Stimulated activated CD8-positive, alpha-beta memory T cell treated with anti-CD3 and anti-CD28 coated beads, Interleukin-4, amount 100 ng/mL, for 1 hour (primary cell): ENCODE measurements at places on chromosomes 6 and 20.

DNA sequence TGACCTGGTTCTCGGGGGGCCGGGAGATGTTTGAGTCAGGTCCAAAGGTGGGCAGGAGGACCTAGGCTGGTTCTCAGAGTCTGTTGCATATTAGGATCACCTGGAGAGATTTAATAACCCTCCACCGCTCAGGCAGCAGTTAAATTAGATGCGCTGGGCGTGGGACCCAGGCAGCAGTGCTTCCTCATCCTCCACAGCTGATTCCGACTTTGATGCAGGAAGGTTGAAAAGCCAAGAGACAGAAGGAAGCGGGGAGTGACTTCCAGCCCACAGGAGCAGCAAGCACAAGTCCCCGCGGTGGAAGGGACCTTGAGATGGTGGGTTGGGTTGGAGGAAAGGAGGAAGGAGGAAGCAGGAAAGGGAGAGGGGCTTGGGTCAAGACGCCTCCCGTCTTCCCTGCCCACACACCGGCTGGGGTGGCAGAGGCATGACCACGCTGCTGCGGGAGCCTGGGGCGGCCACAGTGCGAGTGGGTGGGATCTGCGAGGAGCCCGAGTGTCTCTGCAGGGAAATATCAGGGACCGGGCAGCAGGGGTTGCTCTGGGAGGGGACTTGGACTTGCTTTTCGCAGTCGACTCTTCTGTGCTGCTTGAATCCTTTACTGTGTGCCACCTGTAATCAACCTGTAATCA, 146.0 kb downstream of the PHACTR3 start:
- no peak for DNase-seq

- DNase-seq = no peak
Observed at GRCh38 chr6:161584621-161585340, 310.9 kb upstream of the AGPAT4 start.

GRCh38 chr6:141265756-141266623, 866.7 kb upstream of the GJE1 start:
- no peak for DNase-seq

GRCh38 chr6:122931916-122932315, 64.1 kb upstream of the CLVS2 start:
- DNase-seq = no peak

DNA sequence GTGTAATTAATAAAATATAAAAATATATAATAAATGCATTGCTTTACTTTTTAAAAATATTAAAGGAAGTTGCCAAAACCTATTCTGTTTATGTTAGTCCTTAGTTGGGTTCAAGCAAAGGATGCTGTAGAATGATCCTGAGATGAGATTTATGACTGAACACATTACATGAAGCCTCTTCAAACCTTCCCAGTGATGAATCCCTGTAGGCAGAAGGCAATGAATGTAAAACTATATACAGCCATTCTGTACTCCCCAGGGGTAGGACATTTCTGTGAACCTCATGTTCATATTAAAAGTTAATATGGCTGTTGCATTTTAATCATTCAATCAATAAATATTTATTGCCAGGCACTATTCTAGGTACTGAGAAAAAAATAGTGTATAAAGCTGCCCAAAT, 166.0 kb downstream of the RFPL4B start:
- DNase-seq = no peak

GRCh38 chr6:135212935-135213334, 31.8 kb downstream of the MYB start:
- DNase-seq = no peak

DNA sequence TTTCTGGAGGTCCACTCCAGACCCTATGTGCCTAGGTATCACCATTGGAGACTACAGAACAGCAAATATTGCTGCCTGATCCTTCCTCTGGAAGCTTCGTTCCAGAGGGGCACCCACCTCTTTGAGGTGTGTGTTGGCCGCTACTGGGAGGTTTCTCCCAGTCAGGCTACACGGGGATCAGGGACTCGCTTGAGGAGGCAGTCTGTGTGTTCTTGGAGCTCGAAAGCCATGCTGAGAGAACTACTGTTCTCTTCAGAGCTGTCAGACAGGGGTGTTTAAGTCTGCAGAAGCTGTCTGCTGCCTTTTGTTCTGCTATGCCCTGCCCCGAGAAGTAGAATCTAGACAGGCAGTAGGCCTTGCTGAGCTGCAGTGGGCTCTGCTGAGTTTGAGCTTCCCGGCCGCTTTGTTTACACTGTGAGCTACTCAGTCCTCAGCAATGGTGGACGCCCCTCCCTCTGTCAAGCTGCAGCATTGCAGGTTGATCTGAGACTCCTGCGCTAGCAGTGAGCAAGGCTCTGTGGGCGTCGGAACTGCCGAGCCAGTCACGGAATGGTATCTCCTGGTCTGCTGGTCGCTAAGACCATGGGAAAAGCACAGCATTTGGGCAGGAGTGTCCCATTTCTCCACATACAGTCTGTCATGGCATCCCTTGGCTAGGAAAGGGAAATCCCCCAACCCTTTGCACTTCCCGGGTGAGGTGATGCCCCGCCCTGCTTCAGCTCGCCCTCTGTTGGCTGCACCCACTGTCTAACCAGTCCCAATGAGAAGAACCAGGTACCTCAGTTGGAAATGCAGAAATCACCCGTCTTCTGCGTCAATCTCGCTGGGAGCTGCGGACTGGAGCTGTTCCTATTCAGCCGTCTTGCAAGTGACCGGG, 32.5 kb upstream of the ASCC3 start:
- DNase-seq = no peak

- no peak for DNase-seq
Observed at GRCh38 chr20:11585752-11586352, 331.8 kb upstream of the BTBD3 start.

DNA sequence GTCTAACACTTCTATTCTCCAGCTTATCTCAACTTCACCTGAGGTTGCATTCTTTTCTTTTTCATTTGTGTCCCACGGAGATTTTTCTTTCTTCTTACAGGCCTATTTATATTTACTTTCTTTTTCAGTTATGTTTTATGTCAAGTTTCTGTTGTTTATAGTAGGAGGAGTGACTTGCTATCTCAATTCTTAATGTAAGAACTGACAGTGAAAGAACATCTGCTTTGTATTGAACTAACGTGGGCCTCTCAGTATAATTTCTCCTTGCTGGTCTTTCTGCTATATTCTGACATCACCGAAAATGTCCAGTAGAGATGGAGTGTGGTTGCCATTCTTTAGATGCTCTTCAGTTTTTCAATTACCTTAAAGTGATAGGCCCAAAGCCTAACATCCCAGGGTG, 521.7 kb downstream of the EPM2A start:
- DNase-seq = no peak

DNA sequence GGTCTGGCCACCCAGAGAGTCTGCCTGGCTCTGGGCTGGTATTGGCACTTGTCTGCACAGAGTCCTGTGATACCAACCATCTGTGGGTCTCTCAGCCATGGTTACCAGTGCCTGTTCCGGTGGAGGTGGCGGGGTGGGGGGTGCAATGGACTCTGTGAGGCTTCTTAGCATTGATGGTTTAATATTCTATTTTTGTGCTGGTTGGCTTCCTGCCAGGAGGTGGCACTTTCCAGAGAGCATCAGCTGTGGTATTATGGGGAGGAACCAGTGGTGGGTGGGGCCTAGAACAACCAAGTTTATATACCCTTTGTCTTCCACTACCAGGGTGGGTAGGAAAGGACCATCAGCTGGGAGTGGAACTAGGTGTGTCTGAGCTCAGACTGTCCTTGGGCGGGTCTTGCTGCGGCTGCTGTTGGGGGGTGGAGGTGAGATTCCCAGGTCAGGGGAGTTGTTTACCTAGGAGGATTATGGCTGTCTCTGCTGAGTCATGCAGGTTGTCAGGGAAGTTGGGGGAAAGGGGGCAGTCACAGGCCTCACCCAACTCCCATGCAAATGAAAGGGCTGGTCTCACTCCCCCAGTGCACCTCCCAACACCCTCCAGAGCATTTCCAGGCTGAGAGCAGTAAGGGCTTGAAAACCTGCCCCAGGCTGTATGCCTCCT, 117.5 kb downstream of the FLRT3 start:
- DNase-seq = no peak

- DNase-seq = no peak
Observed at GRCh38 chr6:22956029-22956681, 386.8 kb downstream of the HDGFL1 start.

DNA sequence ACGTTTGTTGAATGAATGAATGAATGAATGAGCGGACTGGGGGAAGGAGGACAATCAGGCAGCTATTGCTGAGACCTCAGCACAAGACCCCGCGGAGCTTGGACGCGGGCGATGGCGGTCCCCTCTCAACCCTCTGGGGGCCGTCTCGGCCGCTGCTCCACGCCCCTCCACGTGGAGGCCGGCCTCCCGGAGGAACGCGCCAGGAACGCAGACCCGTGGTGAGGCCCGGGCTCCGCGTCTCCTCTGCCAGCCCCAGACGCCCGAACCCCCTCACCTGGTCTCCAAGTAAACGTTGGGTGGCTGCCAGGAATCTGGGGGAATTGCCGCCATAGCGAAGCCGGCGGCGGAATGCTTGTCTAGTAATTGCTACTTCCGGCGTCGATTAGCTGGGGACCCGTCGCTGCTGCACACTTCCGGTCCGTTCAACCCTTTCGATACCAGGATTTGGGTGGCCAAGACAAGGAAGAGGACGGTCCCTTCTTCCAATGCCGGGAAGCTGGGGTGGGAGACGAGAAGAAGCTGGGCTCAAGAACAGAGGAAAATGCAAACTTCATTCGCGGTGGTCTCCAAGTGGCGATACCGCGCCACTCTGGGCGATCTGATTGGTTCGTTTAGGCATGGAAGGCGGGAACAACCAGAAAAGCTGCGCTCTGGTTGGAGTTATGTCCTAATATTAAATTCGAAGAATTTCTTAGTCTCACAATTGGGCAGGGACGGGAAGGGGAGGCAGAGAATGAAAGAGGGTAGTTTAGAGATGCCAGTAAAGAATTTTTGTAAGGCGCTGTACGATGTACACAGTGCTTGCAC, at the start of gene PPIL1:
Gene PPIL1, minus strand, starts transcription at position 361 of the 807 bp plus-strand sequence. Its CDS starts 31 bp downstream, at position 330.
- DNase-seq = peak; percentile 61

DNA sequence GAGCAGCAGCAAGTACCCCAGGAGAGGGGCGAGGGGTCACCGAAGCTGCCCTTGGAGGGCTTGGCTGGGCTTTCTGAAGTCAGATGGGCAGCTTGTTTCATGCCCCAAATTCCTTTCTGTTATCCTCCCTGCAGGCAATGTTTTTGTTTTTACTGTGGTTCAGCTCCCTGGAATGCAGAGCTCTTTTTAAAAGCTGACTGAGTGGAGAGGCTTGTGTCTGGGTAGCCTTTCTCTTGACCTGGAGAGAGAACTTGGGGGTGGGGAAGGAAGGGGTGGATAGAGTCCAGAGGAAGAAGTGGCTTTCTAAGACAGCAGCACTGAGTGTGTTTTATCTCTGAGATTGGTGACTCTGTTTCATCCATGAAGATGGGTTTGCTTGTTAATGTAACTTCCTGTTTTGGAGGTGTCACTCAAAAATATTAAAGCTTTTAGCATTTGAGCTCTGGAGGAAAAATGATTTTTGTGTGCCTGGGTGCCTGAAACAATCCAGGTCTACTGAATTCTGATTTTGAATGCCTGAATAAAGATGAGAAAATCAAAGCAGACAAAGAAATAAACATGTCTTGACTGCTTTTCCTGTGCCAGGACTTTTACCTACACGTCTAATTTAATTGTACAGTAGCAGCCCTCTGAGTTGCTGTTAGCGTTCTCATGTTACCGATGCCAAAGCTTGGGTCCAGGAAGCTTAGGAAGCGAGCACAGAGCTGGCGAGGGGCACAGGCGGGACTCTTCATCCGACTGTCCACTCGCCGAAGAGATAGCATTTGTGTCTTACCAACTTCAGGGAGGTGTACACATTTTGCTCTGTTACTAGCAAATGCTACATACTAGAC, 78.2 kb upstream of the EEF1E1 start:
- DNase-seq = no peak

GRCh38 chr6:162688751-162689345, 38.7 kb downstream of the PRKN start:
- no peak for DNase-seq

- no peak for DNase-seq
Observed at GRCh38 chr6:126069449-126069848, 83.1 kb downstream of the TRMT11 start.

DNA sequence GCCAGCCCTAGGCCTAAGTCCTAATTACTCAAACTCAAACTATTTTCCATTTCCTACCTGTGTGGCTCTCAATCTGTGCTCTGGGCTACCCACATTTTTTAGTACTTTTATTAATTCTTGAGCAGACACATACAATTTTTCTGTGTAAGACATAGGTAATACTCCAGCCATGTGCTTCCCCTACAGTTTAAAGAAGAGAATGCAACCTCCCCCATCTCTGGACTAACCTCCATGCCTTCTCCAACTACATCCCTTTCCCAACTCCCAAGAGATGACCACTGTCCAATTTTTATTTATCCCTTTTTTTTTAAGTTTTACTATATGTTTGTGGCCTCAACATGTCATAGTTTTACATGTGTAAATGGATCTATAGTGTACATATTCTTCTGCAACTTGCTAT, 5.8 kb downstream of the HMGN4 start:
- DNase-seq = no peak

DNA sequence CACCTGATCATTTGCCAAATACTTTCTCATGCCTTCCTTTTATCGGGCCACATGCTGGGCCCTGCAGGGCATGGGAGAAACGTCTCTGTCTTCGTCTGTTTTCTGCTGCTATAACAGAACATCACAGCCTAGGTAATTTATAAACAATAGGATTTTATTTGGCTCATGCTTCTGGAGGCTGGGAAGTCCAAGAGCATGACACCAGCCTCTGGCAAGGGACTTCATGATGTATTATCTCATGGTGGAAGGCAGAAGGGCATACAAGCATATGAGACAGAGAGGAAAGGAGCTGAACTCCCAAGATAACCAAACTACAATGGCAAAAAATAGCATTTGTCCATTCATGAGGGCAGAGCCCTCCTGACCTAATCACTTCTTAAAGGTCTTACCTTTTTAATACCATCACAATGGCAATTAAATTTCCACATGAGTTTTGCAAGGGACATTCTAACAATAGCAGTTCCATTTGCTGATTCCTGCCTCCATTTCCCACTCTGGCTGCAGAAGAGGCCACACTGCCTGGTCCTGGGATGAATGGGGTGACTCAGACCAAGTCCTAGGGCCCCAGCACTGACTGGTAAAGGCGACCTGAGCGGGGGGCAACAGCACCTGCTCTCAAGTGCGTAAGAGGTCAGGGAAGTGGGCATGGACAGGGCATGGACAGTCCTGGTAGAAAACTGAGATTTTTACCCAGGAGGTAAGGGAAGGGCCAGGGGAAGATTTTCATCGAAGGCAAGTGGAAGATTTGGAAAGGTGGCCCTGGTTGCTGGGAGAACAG, 5.1 kb upstream of the ZBP1 start:
- DNase-seq = no peak

GRCh38 chr6:21826023-21826422, 232.5 kb downstream of the SOX4 start:
- DNase-seq = no peak

GRCh38 chr6:15336900-15337560, 91.2 kb downstream of the JARID2 start:
- no peak for DNase-seq

- no peak for DNase-seq
Observed at GRCh38 chr6:148985499-148985898, 238.7 kb downstream of the UST start.

DNA sequence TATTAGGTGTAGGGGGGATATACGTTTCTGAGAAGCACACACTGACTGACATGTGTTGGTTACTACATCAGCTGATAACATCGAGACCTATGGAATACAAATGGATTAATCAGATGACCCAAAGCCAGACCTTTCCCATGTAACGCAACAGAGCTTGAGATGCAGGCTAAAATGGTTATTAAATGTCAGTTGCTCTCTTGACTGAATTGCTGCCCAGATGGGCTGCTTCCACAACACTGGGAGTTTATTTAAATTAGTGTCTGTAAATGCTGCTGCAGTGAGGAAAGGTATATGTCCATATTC, 298.8 kb downstream of the PHACTR1 start:
- no peak for DNase-seq

- no peak for DNase-seq
Observed at GRCh38 chr6:72218125-72218524, 331.8 kb downstream of the RIMS1 start.
